NCI-H1092 (cell line): ENCODE measurements at places on chromosomes 1 and 21.

DNA sequence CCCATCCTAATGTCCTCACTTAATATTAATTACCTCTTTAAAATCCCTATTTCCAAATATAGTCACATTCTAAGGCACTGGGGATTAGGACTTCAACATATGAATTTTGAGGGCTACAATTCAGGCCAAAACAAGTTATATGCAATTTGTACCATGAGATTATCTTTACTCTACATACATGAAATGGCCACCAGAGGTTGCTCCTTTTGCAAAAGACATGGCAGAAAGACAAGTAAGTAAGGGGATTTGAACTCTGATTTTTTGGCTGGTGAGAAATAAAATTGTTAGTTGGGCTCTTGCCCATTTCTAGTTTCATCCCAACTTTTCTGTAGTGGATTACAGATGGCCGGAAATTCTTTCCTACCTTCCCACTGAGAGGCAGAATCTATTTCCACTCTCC, 4.8 kb upstream of the ALG6 start:
- no peak for DNase-seq

DNA sequence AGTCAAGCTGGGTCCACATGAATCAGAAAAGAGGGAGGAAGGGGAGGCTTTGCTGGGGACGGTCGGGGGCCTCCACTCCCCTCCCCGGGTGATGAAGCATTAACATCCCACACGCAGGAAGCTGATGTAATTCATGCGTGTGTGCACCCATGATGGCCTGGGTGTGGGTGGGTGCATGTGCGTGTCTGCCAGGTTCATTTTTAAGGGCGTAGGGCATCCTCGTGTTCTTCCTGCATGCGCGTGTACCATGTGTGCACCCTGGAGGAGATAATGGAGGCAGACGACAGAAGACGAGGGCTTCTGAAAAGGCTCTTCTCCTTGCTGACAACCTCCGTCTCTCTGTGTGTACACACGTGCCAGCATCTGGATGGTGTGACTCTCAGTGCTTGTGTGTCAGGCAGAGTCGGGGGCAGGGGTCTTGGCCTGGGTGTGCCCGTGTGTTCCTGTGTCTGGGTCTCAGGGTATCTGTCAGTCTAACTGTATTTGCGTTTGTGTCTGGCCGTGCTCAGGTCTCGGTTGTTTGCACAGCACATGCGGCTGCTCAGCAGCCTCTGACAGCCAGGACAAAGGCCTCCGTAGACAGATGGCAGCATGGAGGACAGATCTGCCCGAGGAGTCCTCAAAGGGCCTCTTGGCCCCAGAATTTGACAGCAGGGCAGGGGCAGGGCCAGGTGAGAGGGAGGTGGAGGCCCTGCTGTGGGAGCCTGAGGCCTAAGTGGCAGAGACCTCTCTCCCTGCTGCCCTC, 2.4 kb downstream of the RAP1GAP start:
- DNase-seq = peak; percentile 59

DNA sequence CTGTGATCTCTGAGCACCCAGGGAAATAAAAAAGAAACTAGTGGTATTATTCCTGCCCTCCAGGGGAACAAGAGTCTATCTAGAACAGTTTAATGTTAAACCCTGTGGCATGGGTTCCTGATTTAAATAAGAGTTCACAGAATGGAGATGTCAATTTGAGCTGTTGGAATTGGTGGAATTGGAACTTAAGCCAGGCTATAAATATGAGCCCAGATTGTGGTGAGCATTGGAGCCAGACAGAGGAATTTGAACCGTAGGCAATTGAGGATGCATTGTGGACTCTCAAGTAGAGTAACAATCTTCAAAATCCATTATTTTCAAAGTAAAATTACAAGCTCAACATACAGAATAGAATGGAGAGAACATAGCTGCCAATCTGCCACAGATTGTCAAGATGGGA, 98.2 kb downstream of the NEK7 start:
- no peak for DNase-seq

DNA sequence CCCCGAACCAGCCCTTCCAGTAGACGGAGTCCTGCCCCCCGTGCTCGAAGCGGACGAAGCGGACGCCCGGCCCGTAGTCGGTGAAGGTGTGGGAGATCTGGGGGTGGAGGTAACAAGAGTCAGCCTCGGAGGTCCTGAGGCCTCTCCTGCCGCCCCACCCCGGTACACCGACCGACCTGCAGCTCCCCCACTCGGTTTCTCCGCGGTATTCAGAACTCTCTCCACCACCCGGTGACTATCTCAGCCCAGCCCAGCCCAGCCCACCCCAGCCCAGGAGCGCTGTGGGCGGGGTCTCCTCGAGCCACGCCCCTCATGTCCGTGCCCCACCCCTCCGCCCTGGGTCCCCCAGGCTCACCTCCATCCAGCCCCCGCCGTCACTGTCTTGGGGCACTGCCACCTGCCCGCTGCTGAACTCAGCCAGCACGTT, 5.5 kb downstream of the FBXO2 start:
- DNase-seq = no peak

DNA sequence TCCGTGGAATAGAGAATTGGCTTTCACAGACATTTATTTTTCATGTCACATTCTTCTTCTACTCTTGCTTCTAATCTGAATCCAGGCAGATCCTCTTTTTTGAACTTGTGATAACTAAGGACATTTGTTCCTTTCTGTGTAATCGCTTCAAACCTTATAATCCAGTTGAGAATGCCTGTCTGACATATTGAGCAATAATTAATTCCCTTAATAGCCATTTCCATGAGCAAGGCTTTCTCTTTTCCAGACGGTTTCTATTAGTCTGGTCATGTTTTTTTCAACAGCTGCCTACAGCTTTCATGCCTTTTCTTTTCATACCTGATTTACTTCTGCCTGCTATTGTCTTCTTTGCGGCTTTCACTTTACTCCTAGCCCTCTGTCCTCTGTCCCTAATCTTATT, 163.4 kb downstream of the CYYR1 start:
- no peak for DNase-seq

- DNase-seq = no peak
Observed at GRCh38 chr1:119569095-119569494, 62.1 kb downstream of the HSD3B1 start.

DNA sequence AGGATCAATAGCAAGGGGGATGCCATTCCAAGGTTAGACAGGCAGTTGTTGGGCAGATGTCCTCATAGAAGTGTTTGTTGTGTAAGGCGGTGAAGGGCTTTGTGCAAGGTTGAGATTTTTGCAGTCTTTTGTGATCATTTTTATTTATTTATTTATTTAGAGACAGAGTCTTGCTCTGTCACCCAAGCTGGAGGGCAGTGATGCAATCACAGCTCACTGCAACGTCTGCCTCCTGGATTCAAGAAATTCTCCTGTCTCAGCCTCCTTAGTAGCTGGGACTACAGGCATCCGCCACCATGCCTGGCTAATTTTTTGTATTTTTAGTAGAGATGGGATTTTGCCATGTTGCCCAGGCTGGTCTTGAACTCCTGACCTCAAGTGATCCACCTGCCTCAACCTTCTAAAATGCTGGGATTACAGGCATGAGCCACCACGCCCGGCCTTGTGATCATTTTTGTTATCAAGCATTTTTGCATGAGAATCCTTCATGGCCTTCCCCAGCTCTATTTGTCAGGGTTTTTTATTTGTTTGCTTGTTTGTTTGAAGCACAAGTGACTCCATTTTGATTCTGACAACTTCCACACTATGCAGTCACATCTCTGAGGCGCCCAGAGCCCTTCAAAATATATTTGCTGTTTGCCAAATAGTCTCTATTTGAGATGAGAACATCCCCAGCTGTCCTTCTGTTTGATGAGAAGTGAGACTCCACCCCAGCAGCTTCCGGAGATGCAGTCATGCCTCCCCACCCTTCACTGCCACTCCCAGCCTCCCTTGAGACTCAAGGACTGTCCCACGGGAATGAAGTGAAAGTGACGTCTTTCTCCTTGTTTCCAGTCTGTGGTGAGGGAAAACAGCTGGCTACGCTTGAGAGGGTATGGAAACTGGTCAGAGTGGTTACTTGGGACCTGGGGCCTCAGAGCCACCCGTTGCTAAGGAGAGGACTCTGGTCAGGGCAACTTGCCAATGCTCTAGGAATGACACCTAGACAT, 38.0 kb downstream of the TMEM50B start:
- DNase-seq = peak; percentile 63

DNA sequence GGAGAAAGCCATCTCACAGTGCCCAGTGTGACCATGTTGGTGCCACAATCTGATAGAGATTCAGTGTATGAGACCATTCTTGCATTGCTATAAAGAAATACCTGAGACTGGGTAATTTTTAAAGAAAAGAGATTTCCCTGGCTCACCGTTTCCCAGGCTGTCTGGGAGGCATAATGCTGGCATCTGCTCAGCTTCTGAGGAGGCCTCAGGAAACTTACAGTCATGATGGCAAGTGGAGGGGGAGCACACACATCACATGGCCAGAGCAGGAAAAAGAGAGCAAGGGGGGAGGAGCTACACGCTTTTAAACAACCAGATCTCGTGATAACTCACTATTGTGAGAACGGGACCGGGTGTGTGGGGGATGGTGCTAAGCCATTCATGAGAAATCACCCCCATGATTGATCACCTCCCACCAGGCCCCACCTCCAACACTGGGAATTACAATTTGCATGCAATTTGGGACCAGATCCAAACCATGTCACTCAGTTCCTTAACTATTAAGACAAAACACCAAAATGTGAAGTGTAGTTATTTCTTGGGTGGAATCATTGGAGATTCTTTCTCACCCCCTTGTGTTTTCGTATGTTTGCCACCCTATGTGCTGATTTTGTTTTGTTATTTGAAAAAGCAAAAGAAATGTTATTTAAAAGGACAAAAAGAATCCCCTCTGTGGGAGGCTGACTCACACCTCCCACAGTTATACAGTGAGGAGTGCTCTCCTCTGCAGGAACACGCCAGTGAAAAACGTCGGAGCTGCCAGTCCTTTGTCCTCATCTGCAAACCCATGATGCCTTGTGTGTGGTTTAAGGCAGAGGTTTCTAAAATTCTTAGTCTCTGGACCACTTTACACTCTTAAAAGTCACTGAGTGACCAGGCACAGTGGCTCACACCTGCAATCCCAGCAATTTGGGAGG, 46.9 kb upstream of the IFNLR1 start:
- DNase-seq = no peak

- DNase-seq = no peak
Observed at GRCh38 chr21:36204980-36205379, 48.4 kb downstream of the DOP1B start.

GRCh38 chr1:165342168-165342567, 14.3 kb downstream of the LMX1A start:
- DNase-seq = no peak

- DNase-seq = no peak
Observed at GRCh38 chr1:236159704-236160539, 17.6 kb downstream of the GPR137B start.

DNA sequence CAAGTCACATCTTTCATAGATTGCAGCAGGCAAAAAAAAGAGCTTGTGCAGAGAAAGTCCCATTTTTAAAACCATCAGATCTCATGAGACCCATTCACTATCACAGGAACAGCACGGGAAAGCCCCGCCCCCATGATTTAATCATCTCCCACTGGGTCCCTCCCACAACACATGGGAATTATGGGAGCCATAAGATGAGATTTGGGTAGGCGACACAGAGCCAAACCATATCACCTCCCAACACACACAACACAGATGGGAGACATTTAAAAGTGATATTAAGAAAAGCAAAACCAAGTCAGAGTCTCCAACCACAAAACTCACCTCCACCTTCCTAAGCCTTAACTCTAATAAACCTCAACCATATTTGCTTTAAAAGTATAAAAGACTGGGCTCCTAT, 61.5 kb upstream of the TIAM1 start:
- no peak for DNase-seq

DNA sequence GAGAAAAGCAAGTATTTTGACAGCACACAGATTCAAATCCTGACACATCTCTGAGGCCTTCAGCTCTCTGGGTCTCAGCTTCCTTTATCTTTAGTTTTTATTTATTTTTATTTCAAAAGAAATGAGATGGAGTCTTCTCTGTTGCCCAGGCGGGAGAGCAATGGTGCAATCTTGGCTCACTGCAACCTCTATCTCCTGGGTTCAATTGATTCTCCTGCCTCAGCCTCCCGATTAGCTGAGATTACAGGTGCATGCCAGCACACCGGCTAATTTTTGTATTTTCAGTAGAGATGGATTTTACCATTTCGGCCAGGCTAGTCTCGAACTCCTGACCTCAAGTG, 19.1 kb upstream of the ATP2B4 start:
- no peak for DNase-seq

DNA sequence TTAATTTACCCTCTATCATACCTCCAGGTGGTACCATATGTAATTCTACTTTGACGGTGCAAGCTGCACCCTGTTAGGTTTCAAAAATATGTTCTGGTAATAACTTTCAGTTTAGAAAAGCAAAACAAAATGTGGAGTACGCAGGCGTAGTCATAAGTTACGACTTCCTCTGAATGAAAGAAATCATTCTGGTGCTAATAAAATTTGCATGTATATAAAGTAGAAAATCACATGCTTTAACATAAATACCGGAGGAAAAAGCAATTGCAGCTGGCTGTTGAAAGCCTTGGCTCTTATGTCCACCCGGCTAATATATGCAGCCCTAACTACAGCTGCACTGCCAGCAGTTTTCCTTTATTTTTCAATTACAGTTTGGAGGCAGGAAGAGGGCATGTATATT, 65.2 kb upstream of the TMPRSS15 start:
- DNase-seq = peak; percentile 4

DNA sequence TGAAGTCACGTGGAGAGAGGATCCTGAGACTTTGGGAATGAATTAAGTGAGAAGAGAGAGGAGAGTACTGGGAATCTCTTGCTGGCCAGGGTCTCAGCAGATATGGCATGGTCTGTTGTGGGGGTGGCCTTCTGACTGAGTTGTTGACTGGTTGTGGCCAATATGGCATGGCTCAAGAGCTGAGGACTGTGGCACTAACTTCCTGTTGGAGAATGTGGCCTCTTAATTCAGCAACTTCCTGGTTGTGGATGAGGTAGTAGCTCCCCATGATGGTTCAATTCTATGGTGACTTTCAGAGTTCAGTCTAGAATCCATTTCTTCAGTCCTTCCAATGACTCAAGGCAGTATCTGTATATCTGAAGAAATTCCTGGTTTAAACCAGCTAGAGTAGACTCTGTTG, 44.7 kb upstream of the PAXBP1 start:
- DNase-seq = no peak

GRCh38 chr1:60540141-60540540, 466.6 kb upstream of the C1orf87 start:
- no peak for DNase-seq

- DNase-seq = no peak
Observed at GRCh38 chr1:37650173-37650572, 15.5 kb upstream of the RSPO1 start.

GRCh38 chr1:220224033-220224432, 48.2 kb downstream of the RAB3GAP2 start:
- no peak for DNase-seq

DNA sequence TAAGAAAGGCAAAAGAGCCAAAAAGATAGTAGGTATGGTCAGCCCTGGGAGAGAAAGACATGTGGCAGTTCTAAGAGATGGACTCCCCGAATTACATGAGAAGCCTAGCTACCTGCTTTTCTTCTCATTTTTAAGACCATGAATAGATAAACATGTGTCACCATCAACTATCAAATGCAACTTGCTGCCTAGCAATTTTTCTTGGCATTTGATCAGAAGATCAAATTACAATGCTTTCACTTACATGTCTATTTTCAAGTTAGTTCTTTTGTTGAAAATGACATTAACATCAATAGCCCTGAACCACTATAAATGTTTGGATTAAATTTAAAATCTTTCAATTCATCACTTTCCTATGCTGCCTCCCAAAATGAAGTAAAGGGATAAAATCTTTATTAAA, 212.3 kb downstream of the HHIPL2 start:
- no peak for DNase-seq
